ENCODE measurements at places on chromosomes 1 and 21.

GRCh38 chr1:155064111-155064831 is 731 bp downstream of the EFNA4 start:
- DNase-seq: no peak

DNA sequence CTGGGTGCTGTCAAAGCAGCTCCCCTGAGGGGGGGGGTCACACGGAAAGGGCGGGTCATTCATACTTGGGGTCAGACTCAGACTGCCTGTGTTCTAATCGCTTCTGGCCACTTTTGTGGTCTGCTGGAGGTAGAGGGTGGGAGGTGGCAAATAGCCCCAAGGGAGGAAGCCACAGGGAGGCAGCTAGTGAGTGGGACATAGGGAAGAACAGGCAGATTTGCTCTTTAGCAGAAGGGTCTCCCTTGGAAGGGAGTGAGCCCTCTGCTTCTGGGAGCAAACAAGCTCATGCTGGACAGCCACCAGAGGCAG is 24.5 kb downstream of the ACOT11 start:
- no peak for DNase-seq

GRCh38 chr1:27821761-27822315 is 8.7 kb upstream of the PPP1R8 start:
- DNase-seq: no peak

GRCh38 chr1:66313429-66313828 is 220.5 kb upstream of the SGIP1 start:
- no peak for DNase-seq

DNA sequence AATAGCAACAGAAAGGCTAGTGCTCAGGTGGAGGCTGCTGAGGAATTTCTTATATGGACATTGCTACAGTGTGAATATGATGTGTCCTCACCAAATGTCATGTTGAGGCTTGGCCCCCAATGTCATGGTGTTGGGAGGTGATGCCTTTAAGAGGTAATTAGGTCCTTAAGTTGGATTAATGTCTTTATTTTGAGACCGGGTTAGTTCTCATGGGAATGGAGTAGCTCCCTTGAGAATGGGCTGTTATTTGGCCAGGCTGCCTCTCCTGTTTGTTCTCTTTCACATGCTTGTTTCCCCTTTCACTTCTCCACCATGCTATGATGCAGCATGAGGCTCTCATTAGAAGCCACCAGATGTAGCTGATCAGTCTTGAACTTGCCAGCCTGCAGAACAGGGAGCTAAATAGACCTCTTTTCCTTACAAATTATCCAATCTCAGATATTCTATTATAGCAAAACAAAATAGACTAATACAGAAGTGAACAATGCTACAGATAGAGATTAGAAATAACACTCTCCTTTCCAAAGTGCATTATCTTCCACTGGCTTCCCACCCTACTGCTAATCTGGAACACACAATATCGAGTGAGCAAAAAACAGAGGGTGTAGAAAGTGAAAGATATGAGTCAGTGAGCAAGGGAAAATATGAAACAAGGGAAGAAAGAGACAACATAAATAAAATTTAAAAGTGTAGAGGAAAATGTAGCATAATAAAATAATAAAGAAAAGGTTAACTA is 160.2 kb downstream of the NTMT2 start:
- no peak for DNase-seq

GRCh38 chr1:187042538-187042937 is 213.8 kb downstream of the PLA2G4A start:
- no peak for DNase-seq

DNA sequence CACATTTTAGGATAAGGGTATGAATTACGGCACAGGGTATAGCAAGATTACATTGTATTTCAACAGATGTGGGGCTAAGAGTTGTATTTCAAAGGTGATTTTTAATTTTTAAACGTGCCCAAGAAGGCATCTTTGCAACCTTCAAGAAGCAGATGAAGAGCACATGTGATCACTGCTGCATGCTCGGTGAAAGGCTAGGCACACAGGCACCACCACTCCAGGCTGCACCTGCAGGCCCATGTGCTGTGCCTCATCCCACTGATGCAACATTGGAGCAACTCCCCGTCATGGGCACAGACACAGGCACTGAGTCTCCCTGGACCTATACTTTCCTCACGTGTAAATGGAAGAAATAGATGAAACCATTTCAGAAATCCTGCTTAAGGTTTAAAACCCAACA is 23.5 kb downstream of the UBE2G2 start:
- no peak for DNase-seq

DNA sequence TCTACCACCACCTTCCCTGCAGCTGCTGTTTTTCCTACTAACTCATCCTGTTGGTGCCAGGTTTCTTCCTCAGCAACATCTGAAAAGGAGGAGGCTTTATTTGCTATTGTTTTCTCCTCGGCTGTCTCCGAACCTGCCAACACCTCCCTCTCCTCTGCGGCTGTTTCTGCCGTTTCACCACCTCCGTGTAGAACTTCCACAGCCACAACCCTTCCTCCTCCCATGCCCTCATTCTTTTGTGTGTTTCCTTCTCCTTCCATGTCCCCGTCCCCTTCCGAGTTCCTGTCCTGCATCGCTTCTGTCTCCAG is 59.0 kb upstream of the LRRC53 start:
- no peak for DNase-seq

DNA sequence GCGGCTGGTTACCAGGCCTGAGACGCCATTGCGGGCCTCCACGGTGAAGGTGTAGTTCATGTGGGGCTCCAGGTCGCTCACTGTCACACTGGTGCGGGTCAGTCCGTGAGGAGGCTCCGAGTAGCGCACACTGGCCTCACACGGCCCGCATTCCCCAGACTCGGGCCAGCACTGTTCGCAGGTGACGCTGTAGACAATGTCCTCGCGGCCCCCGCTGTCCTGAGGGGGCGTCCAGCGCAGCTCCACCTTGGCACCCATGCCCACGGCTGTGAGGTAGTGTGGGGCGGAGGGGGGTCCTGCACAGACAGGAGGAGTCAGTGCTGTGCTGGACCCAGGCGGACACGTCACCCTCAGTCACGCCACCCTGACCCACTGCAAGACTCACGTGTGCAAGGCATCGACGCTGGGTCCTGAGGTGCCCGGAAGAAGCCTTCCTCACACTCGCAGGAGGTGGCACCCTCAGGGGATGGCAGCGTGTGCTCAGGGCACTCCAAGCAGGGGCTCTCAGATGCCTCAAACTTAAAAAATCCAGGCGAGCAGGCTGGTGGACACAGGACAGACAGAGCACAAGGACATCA is 17.9 kb downstream of the EPHA2 start:
- DNase-seq: no peak

- no peak for DNase-seq
Measured at GRCh38 chr1:32780628-32781234, 36.4 kb downstream of the YARS1 start.

GRCh38 chr1:33168556-33169289 is 13.1 kb downstream of the TRIM62 start:
- no peak for DNase-seq

DNA sequence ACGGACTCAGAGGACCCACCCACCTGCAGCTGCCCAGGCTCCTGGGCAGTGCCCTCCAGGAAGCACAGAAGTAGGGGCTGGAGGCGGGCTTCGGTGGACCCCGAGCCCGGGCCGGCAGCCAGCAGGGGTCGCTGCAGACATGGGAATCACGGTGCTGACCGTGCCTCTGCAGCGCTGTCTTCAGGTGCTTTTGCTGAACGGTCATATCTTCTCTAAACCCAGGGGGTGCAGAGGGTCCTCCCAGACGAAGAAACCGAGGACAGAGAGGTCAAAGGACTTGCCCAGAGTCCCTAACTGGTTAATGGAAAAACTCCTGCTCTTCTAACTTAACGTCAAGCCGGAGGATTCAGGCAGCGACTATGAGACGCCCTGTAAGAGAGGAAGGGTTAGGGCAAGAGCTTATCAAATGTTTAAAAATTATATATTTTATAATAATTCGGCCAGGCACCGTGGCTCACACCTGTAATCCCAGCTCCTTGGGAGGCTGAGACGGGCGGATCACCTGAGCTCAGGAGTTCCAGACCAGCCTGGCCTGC is 21.5 kb upstream of the LEFTY2 start:
- peak; percentile 22 for DNase-seq

DNA sequence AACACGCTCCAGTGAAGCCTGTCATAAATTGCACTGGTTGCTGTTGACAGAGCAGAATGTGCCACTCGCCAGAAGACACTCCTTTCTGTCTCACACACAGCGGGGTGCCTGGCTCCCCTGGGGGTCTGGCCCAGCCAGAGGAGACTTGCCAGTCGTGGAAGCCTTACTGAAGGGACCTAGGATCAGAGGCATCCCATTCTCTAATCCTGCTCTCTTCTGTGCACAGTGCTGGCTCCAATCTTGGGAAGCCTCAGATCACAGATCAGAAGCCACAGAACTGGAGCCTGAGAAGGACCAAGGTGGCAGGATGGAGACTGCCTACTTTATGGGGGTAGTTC is 1.4 kb downstream of the SLC9A1 start:
- no peak for DNase-seq

GRCh38 chr1:89545264-89546038 is 20.8 kb downstream of the LRRC8B start:
- DNase-seq: no peak

DNA sequence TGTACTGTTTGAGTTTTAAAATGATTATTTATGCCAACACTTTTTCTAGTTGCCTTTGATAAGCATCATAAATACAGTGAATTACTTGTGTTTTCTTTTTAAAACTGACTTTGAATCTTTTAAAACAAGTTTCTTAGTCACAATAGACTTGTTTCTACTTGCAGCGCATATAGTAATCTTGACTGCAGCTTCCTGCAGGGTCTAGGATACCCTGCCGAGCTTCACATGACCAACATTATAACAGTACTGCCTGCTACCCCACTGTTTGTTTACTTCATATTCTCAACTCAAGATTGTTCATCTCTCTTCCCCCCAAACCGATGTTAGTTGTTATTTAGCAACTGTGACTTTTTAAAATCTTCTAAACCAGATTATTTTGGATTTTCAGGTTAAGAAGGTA is 751.3 kb upstream of the NEGR1 start:
- DNase-seq: no peak

DNA sequence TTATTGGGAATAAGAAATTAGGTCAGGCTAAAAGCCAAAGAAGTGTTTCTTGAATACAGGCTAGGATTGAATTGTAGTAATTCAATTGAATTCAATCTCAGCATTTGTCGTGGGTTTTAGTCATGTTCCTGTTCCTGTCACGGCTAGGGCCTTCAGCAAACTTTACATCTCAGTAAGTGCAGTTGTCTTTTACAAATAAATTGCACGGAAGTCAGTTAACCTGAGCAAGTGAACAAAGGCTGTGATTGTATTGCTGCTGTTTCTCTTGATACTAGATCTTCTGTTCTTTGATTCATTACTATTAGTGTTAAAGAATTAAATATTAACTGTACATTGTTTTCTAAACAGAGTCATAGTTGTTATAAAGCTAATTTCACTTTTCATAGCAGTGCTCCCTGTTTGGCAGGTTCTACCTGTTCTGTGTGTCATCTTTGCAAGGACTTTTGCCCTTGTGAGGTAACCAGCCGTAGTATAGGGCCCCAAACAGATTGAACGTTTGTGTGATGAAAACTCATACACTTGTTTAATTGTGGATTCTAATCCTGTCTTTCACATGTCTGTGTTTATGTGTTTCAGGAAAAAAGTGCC is 164.4 kb downstream of the EDEM3 start:
- no peak for DNase-seq

DNA sequence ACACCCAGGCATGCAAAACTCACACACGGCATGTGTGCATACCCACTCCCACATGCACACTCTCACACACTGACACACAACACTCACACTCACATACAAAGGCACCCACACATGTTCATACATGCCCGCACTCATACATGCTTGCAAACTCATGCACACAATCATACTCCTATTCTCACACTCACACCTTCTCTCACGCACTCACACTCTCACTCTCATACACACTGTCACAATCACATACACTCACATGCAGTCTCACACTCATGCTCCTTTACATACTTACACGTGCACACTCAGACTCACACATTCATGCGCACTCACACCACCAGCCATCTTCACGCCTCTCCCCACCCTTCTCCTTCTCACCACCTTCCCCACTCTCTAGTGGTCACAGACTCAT is 3.1 kb downstream of the SLC5A9 start:
- no peak for DNase-seq

DNA sequence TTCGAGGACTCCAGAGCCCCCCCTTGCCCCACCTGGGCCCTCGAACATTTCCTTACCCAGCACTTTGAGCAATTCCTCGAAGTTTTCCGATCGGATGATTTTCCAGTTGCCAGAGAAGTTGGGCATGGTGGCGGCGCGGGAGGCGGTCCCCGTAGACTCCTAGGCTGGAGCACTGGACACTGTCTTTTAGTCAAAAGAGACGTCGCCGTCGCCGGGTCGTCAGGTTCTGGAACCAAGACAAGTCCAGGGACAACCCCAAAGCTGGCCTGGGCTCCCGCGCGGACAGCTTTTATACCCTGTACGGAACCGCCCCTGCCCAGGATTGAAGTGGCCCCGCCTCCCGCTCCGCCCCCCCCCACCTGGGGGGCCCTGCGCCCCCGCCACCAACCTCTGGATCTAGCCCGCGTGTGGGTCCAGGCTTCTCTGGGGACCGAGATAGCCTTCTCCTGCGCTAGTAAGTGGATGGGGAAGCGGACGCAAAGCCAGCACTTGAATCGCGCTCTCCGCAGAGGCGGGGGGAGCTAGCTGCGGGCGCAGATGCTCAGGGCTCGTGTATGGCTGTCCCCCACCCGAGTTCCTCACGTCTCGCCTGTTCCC is at the start of gene CRABP2:
Gene CRABP2, minus strand, starts transcription at position 263 of the 597 bp plus-strand sequence. Its CDS starts 137 bp downstream, at position 126.
- DNase-seq: no peak

DNA sequence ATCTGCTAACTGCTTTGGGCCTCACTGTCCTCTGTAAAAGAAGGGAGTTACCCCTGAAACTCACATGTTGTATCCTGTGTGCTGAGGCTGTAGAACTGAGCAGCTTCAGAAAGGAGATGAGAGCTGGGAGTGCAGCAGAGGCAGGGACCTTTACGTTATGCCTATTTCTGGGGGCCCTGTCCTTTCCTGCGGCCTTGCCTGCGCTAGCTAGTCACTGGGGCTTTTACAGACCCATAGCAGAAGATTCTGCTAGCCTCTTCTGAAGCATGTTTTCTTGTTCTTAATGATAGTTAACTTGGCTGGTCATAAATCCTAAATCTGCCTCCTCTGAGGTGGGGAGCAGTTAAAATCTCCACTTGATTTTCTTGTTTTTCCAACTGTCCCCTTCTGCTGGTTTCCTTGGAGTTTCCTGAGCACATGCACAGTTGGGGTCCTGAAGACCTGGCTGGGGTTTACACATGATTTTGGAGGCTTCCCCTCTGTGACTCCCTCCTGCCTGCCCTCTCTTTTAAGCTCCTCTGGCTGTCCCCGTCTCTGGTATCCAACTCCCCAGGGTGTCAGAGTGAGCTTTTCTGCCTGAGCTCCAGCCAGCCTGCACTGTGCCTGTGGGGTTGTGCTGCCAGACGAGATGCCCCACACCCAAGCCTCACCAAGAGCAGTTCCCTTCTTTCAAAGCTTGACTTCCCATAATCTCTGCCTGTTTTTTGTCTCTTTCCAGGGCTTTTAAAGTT is 76.6 kb downstream of the NOS1AP start:
- no peak for DNase-seq

- no peak for DNase-seq
Measured at GRCh38 chr1:55679971-55680370, 464.8 kb upstream of the USP24 start.

GRCh38 chr1:175294179-175294756 is 101.7 kb upstream of the KIAA0040 start:
- DNase-seq: no peak

GRCh38 chr21:43340491-43341377 is 86.2 kb downstream of the SIK1 start:
- no peak for DNase-seq
